ENCODE measurements at places on chromosomes 3 and 15. TPM values are rescaled to one million over a fixed set of nuclear protein-coding genes. Genes with fewer than 3 reads are reported as not detected.
A peak's percentile ranks its signal among the peaks of the same experiment; 100 is the strongest.

GRCh38 chr3:51275111-51275805 is 109.8 kb upstream of the MANF start:
- no peak overlapping the region for H3K27ac ChIP-seq
- no peak overlapping the region for H3K4me3 ChIP-seq
- no peaks in the 10 kb centered on the region for H3K27me3 ChIP-seq
- H3K36me3 ChIP-seq: no peaks in the 10 kb centered on the region
- no peaks in the 10 kb centered on the region for H3K4me1 ChIP-seq
- no peak for DNase-seq

DNA sequence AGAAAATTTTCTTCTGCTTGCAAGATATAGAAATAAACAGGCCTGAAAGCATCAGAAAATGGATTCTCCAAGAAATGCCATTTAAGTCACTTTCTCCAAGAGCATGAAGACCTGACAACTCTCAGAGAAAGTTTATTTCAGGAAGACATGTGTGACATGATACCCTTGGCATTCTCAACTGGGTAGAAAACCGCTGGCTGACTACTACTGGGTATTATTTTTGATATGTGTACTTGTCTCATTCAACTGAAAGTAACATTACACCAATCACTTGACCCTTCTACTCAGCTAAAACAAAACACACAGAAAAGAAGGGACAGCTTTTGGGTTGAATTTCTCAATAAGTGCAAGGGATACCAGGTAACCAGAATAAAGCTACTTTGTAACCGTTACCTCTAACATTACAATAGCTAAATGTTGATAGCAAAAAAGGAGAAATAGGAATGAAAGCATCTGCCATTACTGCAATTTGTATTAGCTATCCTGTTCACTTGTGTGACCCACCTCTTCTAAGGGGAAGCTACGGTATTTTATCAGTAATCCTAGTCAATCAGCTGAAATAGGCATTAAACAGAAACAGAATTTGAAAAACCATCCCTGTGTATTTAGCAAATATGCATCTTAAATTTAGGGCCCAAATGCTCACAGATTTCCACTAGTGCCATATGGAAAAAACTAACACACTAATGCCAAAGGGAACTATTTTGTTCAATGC is 7.3 kb downstream of the TRA2B start:
- peaks cover 94% of the 10 kb centered on the region for H3K4me1 ChIP-seq
- no peak overlapping the region for H3K4me3 ChIP-seq
- H3K27me3 ChIP-seq: no peaks in the 10 kb centered on the region
- H3K27ac ChIP-seq: peak overlapping the region; percentile 90
- peaks cover 9% of the 10 kb centered on the region for H3K36me3 ChIP-seq

- DNase-seq: no peak
- peaks cover 3% of the 10 kb centered on the region for H3K4me1 ChIP-seq
- no peaks in the 10 kb centered on the region for H3K36me3 ChIP-seq
- H3K27me3 ChIP-seq: no peaks in the 10 kb centered on the region
These were observed 316.7 kb upstream of the TBL1XR1 start for GRCh38 chr3:177513815-177514610.

Gene CFAP100
- not detected for total RNA-seq

Gene GOLGA8O
- total RNA-seq: 2.9 TPM

- H3K27me3 ChIP-seq: no peaks in the 10 kb centered on the region
- H3K4me3 ChIP-seq: no peak overlapping the region
- H3K27ac ChIP-seq: no peak overlapping the region
- peaks cover 2% of the 10 kb centered on the region for H3K4me1 ChIP-seq
These were observed 238.4 kb upstream of the MDFIC2 start for GRCh38 chr3:70550723-70551319.

Gene PTX3
- 35.6 TPM for total RNA-seq

DNA sequence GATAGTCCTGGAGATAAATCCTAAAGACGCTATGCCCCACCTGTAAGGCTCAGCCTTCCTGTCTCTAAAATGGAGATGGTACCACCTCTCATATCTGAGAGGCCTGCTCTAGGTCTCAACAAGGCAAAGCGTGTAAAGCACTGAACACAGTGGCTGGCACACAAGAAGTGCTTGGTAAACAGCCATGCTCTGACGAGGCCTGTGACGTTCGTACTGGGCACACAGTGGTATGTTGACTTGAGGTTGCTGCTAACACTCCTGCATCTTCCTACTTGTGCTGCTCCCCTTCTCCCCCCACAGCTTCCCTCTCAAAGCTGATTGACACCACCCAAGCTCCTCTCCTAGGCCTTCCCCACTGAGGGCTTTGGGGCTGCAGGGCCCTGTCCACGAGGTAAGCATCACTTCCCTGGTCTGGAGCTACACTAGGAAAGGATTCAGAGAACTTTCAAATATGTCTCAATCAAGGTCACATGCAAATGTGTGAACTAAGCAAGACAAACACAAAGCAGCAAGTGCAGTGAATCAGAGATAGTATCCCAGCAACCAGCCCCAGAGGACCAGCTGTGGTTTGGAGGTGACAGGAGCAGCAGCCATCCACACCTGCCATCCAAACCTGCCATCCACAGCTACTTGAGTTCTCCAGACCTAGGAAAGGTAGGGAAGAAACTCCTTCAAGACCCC is 177.5 kb downstream of the STT3B start:
- peaks cover 5% of the 10 kb centered on the region for H3K4me1 ChIP-seq
- H3K4me3 ChIP-seq: no peak overlapping the region
- no peaks in the 10 kb centered on the region for H3K27me3 ChIP-seq
- no peak overlapping the region for H3K27ac ChIP-seq
- peaks cover 12% of the 10 kb centered on the region for H3K36me3 ChIP-seq
- no peak for DNase-seq

- H3K4me3 ChIP-seq: no peak overlapping the region
- DNase-seq: no peak
- H3K4me1 ChIP-seq: no peaks in the 10 kb centered on the region
- H3K27me3 ChIP-seq: peaks cover 4% of the 10 kb centered on the region
- H3K27ac ChIP-seq: no peak overlapping the region
These were observed 27.8 kb downstream of the KLHL6 start for GRCh38 chr3:183527428-183528379.

Gene NR2E3
- 1.2 TPM for total RNA-seq

DNA sequence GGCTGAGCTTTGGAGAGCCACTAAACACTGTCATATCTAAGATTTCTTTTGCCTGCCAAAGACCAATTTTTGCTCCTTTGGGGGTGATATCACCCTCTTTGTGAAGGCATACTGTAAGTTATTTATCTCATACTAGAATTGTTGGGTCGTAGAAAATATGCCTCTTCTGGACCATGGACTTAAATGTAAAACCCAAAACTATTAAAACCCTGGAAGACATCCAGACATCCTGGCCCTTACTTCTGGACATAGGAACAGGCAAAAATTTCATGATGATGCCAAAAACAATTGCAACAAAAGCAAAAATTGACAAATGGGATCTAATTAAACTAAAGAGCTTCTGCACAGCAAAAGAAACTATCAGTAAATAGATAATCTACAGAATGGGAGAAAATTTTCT is 172.2 kb downstream of the ATG7 start:
- no peak for DNase-seq
- peaks cover 2% of the 10 kb centered on the region for H3K4me1 ChIP-seq
- no peaks in the 10 kb centered on the region for H3K27me3 ChIP-seq
- H3K36me3 ChIP-seq: peaks cover 3% of the 10 kb centered on the region
- no peak overlapping the region for H3K27ac ChIP-seq

Gene CASR
- 0.02 TPM for total RNA-seq

Gene CAV3
- total RNA-seq: not detected

DNA sequence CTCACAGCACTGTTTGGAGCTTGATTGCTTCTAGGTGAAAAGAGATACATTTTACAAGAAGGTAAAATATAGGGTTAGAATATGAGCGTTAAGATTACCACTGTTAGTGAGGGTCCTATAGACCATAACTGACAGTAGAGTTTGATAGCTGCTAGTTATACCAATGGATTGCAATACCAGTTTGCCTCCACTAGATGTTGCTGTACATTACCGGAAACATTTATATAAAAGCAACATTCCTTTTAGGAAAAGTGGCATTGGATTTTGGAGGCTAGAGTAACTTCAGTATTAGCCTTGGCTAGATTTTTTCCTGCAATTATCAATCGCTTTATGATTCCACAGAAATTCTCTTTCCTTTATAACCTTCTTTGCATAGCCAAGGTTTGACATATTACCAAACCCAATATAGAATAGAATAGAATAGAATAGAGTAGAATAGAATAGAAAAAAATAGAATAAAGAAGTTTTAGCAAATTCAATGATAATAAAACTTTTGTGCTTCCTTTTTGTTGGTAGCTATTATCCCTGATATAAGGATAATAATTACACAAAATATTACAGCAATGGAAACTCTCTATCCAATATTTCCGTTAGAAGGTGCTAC is 1093.6 kb upstream of the ALCAM start:
- H3K36me3 ChIP-seq: peaks cover 2% of the 10 kb centered on the region
- no peak overlapping the region for H3K27ac ChIP-seq
- H3K4me1 ChIP-seq: no peaks in the 10 kb centered on the region
- no peaks in the 10 kb centered on the region for H3K27me3 ChIP-seq

Gene TMEM158
- total RNA-seq: 5.1 TPM

- H3K36me3 ChIP-seq: no peaks in the 10 kb centered on the region
- no peak overlapping the region for H3K4me3 ChIP-seq
- H3K4me1 ChIP-seq: peaks cover 31% of the 10 kb centered on the region
- DNase-seq: peak; percentile 56
- H3K27ac ChIP-seq: peak overlapping the region; percentile 93
These were observed 3.5 kb upstream of the SHISA5 start for GRCh38 chr3:48507256-48508061.

GRCh38 chr3:37993820-37994638 is 3.4 kb downstream of the VILL start:
- H3K4me3 ChIP-seq: peak overlapping the region; percentile 93
- no peaks in the 10 kb centered on the region for H3K36me3 ChIP-seq
- no peak for DNase-seq
- H3K27me3 ChIP-seq: peaks cover 4% of the 10 kb centered on the region

- H3K27me3 ChIP-seq: no peaks in the 10 kb centered on the region
- H3K27ac ChIP-seq: no peak overlapping the region
- no peak overlapping the region for H3K4me3 ChIP-seq
- DNase-seq: no peak
- no peaks in the 10 kb centered on the region for H3K36me3 ChIP-seq
These were observed 320.3 kb upstream of the TGFBR2 start for GRCh38 chr3:30286007-30286669.

DNA sequence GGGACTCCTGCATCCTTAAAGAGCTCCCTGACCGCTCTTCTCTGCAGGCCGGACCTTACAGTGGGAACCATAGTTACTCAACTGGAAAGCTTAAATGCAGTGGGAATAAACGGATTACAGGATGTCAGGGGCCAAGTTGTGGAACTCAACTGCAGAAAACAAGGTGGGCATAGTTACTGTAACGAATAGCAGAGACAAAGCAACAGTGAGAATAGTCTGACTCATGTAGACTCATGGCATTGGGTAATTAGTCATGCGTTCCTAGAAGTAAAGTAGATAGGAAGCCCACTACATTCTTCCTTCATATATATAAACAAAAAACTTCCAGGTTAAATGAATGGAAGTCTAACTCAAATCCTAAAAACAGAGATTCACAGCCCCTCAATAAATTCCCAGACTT is 95.5 kb upstream of the CHRNA7 start:
- no peak overlapping the region for H3K4me3 ChIP-seq
- H3K27ac ChIP-seq: no peak overlapping the region
- DNase-seq: no peak
- peaks cover 33% of the 10 kb centered on the region for H3K27me3 ChIP-seq
- H3K4me1 ChIP-seq: no peaks in the 10 kb centered on the region
- H3K36me3 ChIP-seq: no peaks in the 10 kb centered on the region

DNA sequence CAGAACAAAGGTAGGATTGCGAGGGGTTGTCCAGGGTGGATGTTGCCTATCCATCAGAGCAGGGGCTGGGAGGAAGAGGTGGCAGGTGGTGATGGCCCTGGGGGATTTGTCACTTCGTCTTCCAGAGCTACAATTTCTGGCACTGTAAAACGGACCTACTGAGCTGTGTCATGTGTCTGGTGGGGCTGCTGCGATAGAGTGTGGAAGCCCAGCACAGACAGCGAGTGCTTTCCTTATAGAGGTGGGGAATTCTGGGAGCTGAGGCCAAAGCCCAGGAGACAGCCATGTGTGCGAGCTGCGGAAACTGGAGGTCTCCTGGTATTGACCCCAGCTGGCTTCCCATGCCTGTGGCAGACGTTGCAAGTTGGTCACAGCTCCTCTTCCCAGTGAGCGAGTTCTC is 61.2 kb upstream of the SEC22A start:
- H3K27ac ChIP-seq: no peak overlapping the region
- peaks cover 7% of the 10 kb centered on the region for H3K36me3 ChIP-seq
- no peak for DNase-seq
- no peaks in the 10 kb centered on the region for H3K27me3 ChIP-seq
- peaks cover 8% of the 10 kb centered on the region for H3K4me1 ChIP-seq

GRCh38 chr3:116474801-116475200 is 29.5 kb upstream of the LSAMP start:
- no peaks in the 10 kb centered on the region for H3K4me1 ChIP-seq
- H3K27me3 ChIP-seq: no peaks in the 10 kb centered on the region
- H3K27ac ChIP-seq: no peak overlapping the region
- H3K36me3 ChIP-seq: no peaks in the 10 kb centered on the region
- no peak for DNase-seq

DNA sequence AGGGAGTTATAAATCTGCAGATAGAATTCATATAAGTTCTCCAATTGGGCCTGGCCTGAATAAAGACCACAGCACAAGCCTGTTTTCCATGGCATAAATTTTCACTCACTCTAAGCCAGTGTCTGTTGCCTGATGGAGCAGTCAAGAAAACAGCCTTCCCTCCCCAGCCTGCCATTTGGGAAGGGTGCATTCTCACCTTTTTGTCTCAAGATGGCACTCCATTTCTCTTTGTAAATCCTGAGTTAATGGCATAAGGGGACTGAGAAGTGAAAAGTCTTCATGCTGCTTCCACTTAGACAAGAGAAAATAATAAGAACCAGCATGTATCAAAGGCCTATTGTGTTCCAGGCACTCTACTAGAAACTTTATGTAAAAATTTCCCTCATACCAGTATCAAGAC is 115.6 kb upstream of the MANF start:
- no peaks in the 10 kb centered on the region for H3K4me1 ChIP-seq
- no peaks in the 10 kb centered on the region for H3K27me3 ChIP-seq
- H3K4me3 ChIP-seq: no peak overlapping the region
- peaks cover 12% of the 10 kb centered on the region for H3K36me3 ChIP-seq
- DNase-seq: no peak
- H3K27ac ChIP-seq: no peak overlapping the region

DNA sequence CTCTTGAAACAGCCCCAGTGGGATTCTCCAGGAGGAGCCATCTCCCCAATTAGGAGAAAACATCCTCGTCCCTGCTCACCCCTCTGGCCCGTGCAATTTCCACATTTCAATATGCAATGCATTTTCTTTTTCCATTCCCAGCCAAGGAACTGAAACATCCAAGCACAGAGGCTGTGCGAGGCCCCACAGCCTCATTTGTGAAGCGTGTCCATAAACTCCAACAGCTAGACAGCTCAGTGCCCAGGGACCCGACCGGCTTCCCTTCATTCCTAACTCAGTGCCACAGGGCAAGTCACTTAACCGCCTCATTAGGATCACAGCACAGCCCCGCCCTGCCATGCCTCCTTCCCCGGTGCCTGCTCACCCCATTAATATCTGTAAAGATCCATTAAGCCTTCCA is 204.2 kb upstream of the IGF1R start:
- H3K36me3 ChIP-seq: no peaks in the 10 kb centered on the region
- H3K27ac ChIP-seq: no peak overlapping the region
- no peak overlapping the region for H3K4me3 ChIP-seq
- no peak for DNase-seq
- peaks cover 22% of the 10 kb centered on the region for H3K4me1 ChIP-seq
- peaks cover 5% of the 10 kb centered on the region for H3K27me3 ChIP-seq

- no peak overlapping the region for H3K4me3 ChIP-seq
- no peak overlapping the region for H3K27ac ChIP-seq
- no peaks in the 10 kb centered on the region for H3K27me3 ChIP-seq
These were observed 123.8 kb downstream of the B3GALNT1 start for GRCh38 chr3:160981217-160981938.

GRCh38 chr3:32592011-32592410 is 21.4 kb upstream of the DYNC1LI1 start:
- H3K4me1 ChIP-seq: peaks cover 3% of the 10 kb centered on the region
- no peaks in the 10 kb centered on the region for H3K36me3 ChIP-seq
- H3K27me3 ChIP-seq: peaks cover 41% of the 10 kb centered on the region
